Thyroid gland (tissue), 4 donors: ENCODE measurements at places on chromosomes 6 and 20. TPM values are rescaled to one million over a fixed set of nuclear protein-coding genes. Genes with fewer than 3 reads are reported as not detected.
A peak's percentile ranks its signal among the peaks of the same experiment; 100 is the strongest.

DNA sequence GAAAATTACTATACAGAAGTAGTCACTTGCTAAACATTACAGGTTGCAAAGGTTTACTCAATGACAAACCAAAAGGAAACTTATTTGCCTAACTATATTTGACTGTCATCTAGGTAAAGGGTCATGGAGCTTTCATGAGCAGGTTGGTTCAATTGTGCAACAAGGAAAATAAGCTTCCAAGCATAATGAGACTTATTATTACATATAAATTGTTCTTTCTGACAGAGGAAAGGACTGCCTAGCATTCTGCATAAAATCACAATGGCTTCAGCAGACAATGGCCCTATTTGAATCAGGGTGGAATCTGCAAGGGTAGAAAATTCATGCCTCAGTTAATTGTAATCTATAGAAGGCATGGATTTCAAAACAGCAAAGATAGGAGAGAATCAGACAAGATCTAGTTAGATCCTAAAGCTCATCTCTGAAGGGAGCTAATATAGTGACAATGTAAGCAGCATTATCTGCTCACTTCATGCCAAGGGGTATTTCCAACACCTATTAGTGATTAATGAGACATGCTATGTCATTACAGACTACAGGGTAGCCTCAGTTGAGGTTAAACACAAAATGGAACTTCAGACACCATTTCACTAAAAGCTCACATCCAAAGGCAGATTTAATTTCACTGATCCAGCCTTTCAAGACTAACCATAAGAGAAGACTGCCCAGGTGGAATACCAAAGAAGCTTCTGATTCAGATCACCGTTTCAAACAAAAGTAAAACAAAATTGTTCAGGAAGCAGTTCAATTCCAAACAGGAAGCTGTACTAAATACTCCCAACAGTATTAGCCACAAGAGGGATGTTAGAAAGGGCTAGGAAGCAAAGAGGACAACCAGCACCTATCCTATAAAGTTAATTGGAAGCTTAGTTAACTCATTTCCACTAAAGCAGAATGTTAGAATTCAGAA is 8.5 kb downstream of the STAU1 start:
- H3K36me3 ChIP-seq = no peaks in the 10 kb centered on the region
- no peak overlapping the region for H3K4me3 ChIP-seq
- H3K4me1 ChIP-seq = peaks cover 42% of the 10 kb centered on the region
- H3K27me3 ChIP-seq = no peaks in the 10 kb centered on the region
- peak overlapping the region; percentile 61 for H3K27ac ChIP-seq

- DNase-seq = no peak
- no peaks in the 10 kb centered on the region for H3K36me3 ChIP-seq
- no peak overlapping the region for H3K27ac ChIP-seq
- no peak overlapping the region for H3K4me3 ChIP-seq
- H3K27me3 ChIP-seq = no peaks in the 10 kb centered on the region
Measured at GRCh38 chr6:15023448-15023847, 222.4 kb upstream of the JARID2 start.

DNA sequence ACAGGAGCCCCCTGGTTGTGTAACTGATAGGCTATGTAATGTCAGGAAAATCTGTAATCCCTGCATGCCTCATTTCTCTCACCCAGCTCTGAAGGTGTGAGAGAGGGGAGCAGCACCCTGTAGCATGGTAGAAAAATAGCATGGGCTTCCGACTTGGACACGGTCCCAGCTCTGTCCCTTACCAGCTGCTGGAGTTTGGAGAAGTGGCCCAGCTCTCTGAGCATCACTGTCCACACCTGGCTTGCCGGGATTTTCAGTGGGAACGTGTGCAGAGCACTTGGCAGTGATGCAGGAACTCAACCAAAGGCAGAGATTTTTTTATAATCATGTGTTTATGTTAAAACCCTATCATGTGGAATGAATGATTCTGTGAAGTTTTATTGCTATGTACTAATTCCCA is 34.6 kb downstream of the STK35 start:
- no peaks in the 10 kb centered on the region for H3K27me3 ChIP-seq
- H3K27ac ChIP-seq = peak overlapping the region; percentile 27
- no peaks in the 10 kb centered on the region for H3K36me3 ChIP-seq
- no peak overlapping the region for H3K4me3 ChIP-seq
- DNase-seq = peak; percentile 67

GRCh38 chr6:160041608-160042007 is 72.7 kb downstream of the IGF2R start:
- no peaks in the 10 kb centered on the region for H3K27me3 ChIP-seq
- peaks cover 31% of the 10 kb centered on the region for H3K36me3 ChIP-seq
- no peak overlapping the region for H3K4me3 ChIP-seq
- no peak overlapping the region for H3K27ac ChIP-seq
- DNase-seq = peak; percentile 96

- no peak overlapping the region for H3K27ac ChIP-seq
- H3K4me1 ChIP-seq = no peaks in the 10 kb centered on the region
- H3K36me3 ChIP-seq = peaks cover 16% of the 10 kb centered on the region
- H3K27me3 ChIP-seq = no peaks in the 10 kb centered on the region
Measured at GRCh38 chr6:36141961-36142360, 11.6 kb downstream of the MAPK13 start.

- no peaks in the 10 kb centered on the region for H3K36me3 ChIP-seq
- H3K4me3 ChIP-seq = no peak overlapping the region
- no peak overlapping the region for H3K27ac ChIP-seq
- peaks cover 2% of the 10 kb centered on the region for H3K4me1 ChIP-seq
Measured at GRCh38 chr20:9236458-9236857, 167.6 kb downstream of the PLCB4 start.

- DNase-seq = no peak
- H3K27ac ChIP-seq = no peak overlapping the region
- H3K4me3 ChIP-seq = no peak overlapping the region
- H3K27me3 ChIP-seq = no peaks in the 10 kb centered on the region
- H3K36me3 ChIP-seq = no peaks in the 10 kb centered on the region
- H3K4me1 ChIP-seq = no peaks in the 10 kb centered on the region
Measured at GRCh38 chr6:78605909-78606446, 261.4 kb upstream of the IRAK1BP1 start.

DNA sequence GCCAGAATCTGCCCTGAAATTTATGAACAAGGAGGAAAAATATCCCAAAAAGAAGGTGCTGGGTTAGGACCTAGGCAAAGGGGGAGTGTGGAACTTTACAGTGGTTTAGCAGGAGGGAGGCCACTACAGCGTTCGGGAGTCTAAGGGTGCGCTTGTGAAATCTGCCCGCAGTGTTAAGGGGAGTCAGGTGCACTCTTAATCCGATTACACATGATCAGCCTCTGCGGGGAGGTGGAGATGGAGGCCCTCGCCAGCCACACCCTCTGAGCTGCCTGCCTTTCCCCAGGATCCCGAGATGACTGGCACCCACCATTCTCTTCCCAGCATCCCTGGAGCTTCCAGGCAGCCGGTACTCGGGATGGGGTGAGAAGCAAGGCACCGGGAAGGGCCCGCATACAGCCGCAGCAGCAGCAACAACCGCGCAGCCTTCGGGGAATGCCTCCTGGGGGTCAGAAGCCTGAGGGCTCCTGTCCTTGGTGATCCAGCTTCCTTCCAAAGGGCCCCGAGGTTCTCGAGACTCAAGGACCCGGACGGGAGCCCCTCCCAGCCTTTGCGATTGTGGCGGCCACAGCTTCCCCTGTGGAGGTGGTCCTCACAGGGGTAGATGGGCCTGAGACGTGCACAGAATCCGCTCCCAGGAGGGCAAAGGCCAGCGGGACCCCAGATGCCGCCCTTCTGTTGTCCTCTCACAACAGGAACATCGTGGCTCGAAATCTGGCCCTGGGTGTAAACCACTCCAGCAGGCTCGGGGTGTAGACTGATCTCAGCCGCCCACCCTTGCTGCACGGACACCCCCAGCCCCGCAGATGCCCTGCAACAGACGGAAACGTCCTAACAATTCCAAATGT is 57.3 kb upstream of the CST7 start:
- H3K4me1 ChIP-seq = no peaks in the 10 kb centered on the region
- H3K4me3 ChIP-seq = no peak overlapping the region
- no peaks in the 10 kb centered on the region for H3K27me3 ChIP-seq
- DNase-seq = no peak
- H3K27ac ChIP-seq = no peak overlapping the region

DNA sequence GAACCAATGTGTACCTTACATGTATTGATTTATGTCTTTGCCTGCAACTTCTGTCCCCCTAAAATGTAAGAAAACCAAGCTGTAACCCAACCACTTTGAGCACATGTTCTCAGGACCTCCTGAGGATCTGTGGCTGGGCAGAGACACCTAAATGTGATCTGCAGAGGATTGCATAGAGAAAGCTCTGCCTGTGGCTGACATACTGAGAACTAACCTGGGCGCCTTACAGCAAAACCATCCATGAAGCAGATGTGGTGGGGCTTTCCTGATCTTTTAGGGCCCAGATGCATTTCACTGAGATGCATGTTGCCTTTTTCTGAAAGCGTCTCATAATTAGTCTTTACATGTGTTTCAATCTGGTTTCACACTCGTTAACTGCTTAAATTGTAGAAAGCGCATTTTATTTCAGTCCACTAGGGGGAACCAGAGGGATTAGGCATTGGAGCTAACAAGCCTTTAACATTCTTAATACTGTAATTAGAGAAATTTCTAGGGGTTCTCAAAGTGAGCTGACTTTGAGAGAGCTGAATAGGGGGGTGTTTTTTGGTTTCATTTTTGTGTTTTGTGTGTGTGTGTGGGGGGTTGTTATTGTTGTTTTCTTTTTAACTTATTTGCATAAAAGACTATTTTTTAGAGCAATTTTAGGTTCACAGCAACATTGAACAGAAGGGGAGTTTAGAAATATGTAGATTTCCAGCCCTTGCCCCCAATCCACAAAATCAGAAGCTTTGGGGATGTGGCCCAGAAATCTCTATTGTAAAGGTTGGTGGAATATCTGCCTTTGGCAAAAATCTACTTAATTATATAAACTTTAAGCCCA is 50.9 kb upstream of the FAM184A start:
- no peak for DNase-seq
- no peaks in the 10 kb centered on the region for H3K36me3 ChIP-seq
- H3K27ac ChIP-seq = no peak overlapping the region
- no peak overlapping the region for H3K4me3 ChIP-seq
- H3K27me3 ChIP-seq = no peaks in the 10 kb centered on the region
- H3K4me1 ChIP-seq = no peaks in the 10 kb centered on the region

RUNX2 gene
- total RNA-seq = 1.6 TPM

ASIP gene
- not detected for total RNA-seq

FILIP1 gene
- 2.2 TPM for total RNA-seq

IBTK gene
- 46.1 TPM for total RNA-seq
